ENCODE measurements at places on chromosomes 16 and 17.

- DNase-seq = no peak
Measured at GRCh38 chr17:47120521-47121095, 68.5 kb downstream of the CDC27 start.

- no peak for DNase-seq
Measured at GRCh38 chr17:6701719-6702118, 11.4 kb downstream of the SLC13A5 start.

GRCh38 chr17:57356153-57356718 is 99.9 kb downstream of the MSI2 start:
- DNase-seq = no peak

- no peak for DNase-seq
Measured at GRCh38 chr17:63634163-63634562, 11.9 kb downstream of the MAP3K3 start.

- DNase-seq = no peak
Measured at GRCh38 chr17:29615492-29616299, 7.0 kb downstream of the CORO6 start.

DNA sequence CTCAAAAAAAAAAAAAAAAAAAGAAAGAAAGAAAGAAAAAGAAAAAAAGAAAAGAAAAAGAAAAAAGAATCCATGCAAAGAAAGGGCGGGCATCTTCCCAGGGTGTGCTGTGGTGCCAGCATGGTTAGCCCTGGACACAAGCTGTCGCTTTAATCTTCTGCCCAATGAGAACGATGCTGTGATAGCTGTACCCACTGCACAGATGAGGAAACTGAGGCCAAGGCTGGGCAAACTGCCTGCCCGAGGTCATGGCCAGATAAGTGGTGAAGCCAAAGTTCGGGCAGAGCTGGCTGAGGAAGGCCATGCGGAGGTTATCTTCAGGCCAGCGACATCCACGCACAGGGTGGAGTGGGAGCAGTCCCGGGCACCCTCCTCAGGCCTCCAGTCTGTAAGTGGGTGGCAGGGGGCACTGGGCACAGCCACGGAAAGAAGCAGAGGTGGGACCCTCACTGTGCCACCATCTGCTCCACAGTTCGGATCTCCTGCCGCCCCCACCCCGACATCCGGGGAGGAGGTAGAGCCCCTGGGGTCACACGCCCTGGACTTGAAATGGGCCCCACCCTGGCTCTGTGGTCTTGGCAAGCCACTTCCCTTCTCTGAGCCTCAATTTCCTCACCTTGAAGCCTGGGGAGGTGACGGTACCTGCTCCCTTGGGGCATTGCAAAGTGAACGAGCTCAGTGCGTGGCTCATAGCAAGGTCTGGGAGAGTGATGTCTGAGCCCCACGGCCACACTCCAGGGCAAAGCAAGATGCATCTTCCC is 6.5 kb downstream of the FBXL16 start:
- DNase-seq = no peak
